ENCODE measurements at places on chromosomes 11 and 22.

DNA sequence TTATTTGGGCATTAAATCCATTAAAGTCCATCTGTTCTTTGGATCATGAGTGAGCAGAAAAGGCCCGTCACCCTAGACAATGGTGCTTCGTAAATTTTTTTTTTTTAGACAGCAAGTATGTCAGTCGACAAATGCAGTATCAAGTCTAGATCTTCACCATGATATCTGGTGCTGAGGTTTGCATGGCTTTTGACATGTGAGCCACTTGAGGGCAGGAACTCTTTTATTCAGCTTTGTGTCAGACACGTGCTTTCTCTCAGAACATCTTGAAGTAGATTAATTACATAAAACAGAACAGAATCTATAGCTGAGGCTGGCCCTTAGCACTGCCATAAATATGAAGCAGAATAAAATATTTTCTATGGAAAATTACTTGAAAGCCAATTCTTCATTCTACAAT is 62.9 kb upstream of the CARD18 start:
- DNase-seq, result no peak

- DNase-seq, result no peak
These were observed 8.2 kb downstream of the UBASH3B start for GRCh38 chr11:122663764-122664163.

DNA sequence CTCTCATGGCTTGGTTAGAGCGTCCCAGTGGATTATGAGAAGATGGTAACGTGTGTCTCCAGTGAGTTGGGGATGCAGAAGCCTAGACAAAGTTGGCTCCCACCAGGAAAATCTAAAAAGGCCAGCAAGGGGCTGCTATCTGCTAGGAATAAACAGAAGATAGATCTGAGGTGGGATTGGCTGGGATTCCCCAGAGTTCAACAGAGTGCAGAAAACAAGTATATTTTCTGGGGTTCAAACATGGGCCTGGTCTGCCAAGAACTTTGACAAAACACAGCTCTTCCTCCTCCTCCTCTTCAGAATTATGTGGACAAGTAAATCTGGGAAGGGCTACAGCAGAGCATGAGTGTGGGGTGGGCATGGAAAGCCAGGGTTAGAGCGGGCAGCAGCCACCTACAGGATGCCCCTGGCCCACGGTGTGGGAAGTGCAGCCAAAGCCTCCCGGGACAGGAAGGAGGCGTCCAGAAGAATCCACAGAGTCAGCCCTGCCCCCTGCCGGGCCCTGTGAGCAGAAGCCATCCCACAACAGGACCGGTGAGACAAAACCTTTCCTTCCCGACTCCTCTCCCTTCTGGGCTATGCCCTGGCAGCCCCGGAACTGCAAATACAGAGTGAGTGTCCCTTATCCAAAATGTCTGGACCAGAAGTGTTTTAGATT is 67.1 kb downstream of the CD82 start:
- DNase-seq, result peak; percentile 89

GRCh38 chr22:50671641-50672040 is 982 bp upstream of the SHANK3 start:
- no peak for DNase-seq

DNA sequence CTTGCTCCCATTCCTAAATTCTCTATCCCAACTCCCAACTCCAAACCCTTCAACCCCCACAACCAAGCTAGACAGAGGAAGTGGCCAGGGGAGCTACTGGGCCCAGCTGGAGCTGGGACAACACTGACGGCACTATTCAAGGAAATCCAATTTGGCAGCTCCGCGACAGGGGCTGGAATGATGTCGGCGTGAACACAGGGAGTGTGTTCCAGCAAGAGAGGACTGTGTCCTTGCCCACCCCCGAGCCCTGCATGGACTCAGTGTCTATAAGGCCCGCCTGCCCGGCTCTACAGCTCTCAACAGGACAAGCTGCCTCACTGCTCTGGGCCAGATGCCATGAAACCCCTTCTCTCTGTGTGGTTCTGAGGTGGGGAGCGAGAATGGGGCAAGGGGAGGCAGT is 11.3 kb downstream of the PCSK7 start:
- no peak for DNase-seq

GRCh38 chr11:79950741-79951140 is 509.9 kb upstream of the TENM4 start:
- no peak for DNase-seq

DNA sequence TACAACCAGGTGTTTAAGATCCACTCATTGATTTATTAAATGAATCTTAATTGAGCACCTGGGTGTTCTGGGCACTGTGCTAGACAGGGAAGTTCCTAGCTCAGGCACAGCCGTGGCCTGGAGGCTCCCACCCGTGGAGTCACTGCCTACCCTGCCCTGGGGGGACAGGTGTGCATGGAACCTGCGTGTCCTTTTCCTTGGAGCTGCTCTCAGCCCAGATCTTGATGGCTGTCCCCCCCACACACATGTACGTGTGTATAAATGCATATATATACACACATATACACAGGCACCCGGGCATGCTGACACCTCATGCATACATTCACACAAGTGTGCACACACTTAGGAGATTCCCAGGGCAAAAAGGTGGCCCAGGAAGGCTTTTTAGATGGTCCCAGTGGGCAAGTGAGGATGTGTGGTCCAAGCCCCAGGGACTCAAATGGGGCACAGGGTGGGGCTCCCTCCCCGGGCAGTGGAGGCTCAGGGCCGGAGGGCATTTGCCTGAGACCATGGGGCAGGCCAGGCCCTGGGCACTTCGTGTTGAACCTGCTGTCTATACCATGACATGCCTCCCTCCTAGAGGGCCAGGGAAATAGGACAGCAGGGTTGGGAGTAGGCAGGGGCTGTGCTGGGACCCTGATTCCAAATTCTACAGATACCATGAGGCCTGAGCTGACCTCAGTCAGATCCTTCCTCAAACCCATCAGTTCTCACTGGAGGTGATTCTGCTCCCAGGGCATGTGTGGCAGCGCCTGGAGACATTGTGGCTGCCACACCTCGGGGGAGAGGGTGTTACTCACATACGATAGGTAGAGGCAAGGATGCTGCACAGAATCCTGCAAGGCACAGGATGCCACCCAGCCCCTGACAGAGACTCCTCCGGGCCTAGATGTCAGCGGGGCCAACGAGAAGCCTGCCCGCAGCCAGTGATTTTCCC is 77.8 kb downstream of the BCR start:
- DNase-seq, result no peak

DNA sequence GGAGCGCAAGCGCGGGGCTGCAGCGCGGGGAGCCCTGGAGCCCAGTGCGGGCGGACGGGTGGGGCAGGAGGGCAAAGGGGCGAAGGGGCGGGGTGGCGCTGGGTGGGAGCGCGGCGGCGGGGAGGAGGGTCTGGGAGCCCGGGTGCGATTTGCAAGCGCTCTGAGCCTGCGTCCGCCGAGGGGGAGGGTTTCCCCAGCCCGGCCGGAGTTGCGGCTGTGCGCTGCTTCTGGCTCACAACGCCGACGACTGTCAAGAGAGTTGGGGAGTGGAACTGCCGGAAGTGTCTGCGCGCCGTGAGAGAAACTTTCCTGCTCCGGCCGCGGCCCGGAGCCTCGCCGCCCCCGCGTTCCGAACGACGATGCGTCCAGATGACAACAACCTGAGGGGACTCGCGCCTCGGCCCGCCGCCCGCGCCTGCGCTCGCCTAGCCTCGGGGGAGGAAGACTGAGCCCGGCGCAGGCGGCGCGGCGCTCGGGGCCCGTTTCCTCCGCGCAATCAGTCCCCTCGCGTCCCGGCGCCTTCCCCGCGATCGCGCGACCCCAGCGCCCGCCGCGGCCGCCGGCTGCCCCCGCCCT is at the start of gene ARHGAP42:
ARHGAP42 (plus strand) TSS at position 235 of the 576 bp plus-strand sequence. CDS start 391 bp downstream, outside the sequence.
- no peak for DNase-seq

DNA sequence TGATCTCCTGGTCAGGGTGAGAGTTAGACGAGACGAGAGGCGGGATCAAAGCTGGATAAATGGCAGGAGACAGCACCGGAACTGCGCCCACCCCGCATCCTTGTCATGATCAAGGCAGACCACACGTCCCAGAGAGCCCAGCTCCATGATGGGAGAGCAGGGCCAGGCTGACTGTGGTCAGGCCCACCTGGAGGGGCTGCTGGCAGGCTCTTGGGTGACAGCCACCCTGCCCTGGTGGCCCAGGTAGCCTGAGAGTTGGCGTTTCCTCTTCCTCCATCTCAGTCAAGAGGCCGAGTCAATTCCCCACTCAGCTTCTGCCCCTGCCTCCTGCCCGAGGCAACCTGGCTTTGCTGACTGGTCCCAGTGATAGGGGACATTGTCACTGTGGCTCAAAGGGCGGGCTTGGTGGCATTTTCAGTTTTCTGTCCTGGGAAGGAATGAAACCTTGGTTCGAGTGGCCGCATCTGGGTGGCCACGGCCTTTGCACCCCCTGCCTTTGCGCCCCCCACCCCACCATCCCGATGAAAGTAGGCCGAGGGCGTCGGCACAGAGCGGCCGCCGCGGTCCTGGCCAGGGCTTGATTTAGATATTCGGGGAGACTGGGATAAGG is 60.8 kb upstream of the PPARA start:
- no peak for DNase-seq

- peak; percentile 96 for DNase-seq
These were observed at the start of gene TESMIN for GRCh38 chr11:68751331-68751856. Gene TESMIN, minus strand, starts transcription at chr11:68751520. Its CDS starts 860 bp downstream, at chr11:68750660.

DNA sequence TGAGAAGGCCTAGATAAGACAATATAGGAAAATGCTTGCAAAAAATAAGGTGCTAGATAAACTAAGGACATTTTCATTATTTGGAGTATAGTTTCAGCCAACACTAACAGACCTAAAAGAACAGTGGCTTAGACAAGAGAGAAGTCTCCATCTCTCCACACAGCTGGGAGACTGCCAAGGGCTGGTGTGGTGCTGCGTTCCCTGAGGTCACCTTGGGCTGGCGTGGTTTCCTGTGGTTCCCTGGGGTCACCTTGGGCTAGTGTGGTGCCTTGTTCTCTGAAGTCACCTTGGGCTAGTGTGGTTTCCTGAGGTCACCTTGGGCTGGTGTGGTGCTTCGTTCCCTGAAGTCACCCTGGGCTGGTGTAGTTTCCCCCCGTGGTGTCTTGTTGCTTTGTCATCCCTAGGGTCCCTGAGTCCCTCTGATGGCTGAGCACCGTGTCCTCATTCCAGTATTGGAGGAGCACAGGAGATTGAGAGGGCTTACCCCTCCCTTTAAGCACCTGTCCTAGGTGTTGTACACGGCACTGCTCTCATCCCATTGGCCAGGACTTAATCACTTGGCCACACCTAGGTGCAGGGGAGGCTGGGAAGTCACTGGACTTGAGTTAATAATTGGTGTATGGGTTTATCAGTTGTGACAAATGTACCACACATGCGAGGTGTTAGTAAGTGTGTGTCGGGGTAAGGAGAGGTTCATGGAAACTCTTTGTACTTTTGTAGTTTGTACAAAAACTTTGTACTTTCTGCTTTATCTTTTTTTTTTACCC is 14.9 kb downstream of the SAMM50 start:
- DNase-seq, result peak; percentile 43

DNA sequence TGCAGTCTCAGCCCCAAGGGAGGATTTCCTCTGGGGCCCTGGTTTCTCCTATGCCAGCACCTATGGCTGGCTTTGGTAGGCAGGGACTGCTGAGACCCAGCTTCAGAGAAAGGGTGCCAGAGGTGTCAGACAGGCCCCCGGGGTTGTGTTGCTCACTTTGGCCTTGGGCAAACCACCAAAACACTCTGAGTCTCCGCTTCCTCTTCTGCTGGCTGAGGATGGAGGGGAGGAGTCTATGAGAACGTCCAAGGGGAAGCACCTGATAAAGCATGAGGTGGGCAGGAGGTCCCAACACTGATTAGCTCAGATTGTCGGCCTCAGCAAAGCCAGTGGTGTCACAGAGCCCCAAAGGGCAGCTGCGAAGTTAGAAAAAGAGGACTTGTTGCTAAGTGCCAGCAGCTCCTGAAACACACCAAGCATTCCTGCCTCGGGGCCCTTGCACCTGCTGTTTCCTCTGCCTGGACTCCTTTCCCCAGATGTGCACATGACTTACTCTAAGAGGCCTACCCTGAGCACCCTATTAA is 10.5 kb downstream of the SMTNL1 start:
- no peak for DNase-seq

DNA sequence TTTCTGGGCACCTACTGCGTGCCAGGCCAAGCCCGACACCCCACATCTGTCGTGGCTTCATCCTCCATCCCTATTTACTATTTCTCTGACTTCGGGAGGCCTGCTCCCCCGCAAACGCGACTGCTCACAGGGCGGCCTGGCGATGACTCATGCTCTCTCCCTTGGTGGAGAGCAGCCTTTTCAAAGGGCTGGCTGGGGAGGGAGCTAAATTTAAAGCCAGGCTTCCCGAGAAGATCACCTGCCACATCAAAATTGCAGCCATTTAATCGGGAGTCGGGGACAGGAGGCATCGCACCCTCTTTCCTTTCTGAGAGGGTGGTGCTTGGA is 24.9 kb upstream of the SHISAL1 start:
- no peak for DNase-seq

- DNase-seq, result no peak
These were observed 561.0 kb downstream of the SOX6 start for GRCh38 chr11:15795378-15795777.

DNA sequence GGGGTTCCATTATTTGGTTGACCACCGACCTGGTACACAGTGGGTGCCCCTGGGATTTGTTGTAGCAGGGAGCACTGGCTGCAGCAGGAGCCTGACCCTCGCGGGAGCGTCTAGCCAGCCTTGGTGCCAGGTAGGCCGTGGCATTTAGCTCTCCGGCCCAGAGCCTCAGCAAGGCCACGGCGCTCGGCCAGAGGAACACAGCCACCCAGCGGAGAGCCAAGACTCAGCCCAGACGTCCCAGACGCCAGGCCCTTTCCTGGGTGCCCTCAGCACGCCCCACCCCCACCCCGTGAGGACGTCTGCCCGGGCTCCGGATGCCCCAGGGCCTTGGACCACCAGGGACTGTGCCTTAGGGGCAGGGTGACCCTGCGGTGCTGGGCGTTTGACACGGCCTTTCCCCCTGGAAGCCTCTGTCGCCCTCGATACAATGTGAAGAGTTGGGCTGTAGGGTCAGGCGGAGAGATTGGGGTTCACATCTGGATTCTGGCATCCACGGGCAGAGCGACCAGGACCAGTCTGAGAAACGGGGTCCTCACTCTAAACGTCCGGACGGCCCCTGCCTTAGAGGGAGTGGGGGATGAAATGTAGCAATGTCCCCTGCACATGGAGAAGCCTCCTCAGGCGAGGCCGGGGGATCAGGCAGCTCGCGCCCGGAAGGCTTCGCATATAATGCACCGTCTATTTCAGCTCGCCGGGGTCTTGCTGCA is 99.2 kb upstream of the FGF3 start:
- DNase-seq, result peak; percentile 81

GRCh38 chr22:29784451-29785361 is 17.5 kb downstream of the UQCR10 start:
- no peak for DNase-seq

DNA sequence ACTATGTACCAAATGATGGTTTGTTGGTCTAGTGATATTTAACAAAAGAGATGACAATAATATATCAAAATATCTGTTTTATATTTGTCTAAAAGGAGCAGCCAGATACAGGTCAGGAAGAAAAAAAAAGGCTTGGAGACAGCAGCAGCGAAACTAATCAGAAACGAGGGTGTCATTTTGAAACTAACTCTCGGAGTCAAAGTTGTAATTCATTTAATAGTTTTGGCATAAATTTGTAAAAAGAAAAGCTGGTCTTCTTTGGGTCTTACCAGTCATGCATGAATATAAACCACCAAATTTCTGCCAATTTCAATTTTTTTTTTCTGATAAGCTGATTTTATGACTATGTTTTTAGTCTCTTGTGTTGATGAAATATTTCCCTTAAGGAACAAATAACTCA is 25.5 kb downstream of the NPAT start:
- no peak for DNase-seq
